ENCODE measurements at places on chromosomes 4 and X. TPM values are rescaled to one million over a fixed set of nuclear protein-coding genes. Genes with fewer than 3 reads are reported as not detected.

The DNAAF6 gene
- not detected for total RNA-seq

The ARHGEF9 gene
- total RNA-seq: 12.1 TPM

The COX7B2 gene
- total RNA-seq: not detected

The TFE3 gene
- 37.2 TPM for total RNA-seq

The CPZ gene
- 12.2 TPM for total RNA-seq

The ANKRD37 gene
- 1.6 TPM for total RNA-seq

The EPGN gene
- 0.32 TPM for total RNA-seq

The PDHA1 gene
- 80.7 TPM for total RNA-seq

The GPR101 gene
- not detected for total RNA-seq

The GLRA3 gene
- total RNA-seq: not detected

The DUX4 gene
- total RNA-seq: not detected

The DOK7 gene
- 0.09 TPM for total RNA-seq

The ARX gene
- not detected for total RNA-seq

The PGRMC1 gene
- total RNA-seq: 105 TPM

The ATP2B3 gene
- not detected for total RNA-seq

The MGARP gene
- 4.0 TPM for total RNA-seq

Measured in bronchial smooth muscle cell (primary cell).